ENCODE measurements at places on chromosomes 7 and 10. TPM values are rescaled to one million over a fixed set of nuclear protein-coding genes. Genes with fewer than 3 reads are reported as not detected.

DNA sequence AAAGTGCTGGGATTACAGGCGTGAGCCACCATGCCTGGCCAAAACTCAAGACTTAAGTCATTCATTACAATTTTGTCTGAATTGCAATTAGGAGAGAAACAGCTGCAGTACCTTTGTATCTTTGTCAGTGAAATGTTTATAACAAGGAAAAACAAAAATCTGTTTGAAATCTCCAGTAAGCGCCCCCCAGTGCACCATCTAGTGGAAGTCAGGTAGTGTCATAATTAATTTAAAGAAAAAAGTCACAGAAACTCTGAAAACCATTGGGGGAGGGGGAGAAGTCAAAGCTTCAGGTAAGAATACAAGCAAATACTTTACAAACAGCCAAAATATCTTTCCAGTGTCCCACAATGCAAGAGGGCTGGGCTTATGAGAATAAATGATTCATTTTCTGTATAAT lies 2.8 kb downstream of the MPP7 start:
- peaks cover 41% of the 10 kb centered on the region for H3K4me1 ChIP-seq
- H3K36me3 ChIP-seq, result no peaks in the 10 kb centered on the region
- no peak overlapping the region for H3K4me3 ChIP-seq

DNA sequence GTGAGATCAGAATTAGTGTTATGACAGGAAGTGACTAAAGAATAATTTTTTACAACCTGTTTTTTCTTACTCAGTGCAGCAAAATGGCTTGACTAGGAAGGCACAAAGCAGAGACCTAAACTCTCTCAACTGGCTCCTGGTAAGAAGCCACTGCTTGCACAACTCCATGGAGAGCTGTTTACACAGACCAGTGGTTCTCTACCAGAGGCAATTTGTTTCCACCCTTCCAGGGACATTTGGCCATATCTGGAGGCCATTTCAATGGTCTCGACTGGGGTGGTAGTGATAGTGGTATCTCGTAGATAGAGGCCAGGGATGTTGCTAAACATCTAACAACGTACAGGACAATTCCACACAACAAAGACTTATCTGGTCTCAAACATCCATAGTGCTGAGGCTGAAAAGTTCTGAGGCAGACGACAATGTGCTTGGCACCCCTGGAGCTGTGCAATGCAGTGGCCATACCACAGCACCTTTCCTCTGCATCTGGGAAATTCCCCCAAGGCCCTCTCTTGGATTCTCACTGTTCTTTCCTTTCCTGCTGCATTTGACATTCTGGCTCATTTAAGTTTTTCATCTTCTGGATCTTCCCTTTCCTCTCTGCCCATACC lies 105.4 kb upstream of the LAMB4 start:
- no peak overlapping the region for H3K27ac ChIP-seq
- no peaks in the 10 kb centered on the region for H3K27me3 ChIP-seq
- H3K4me1 ChIP-seq, result peaks cover 4% of the 10 kb centered on the region
- DNase-seq, result no peak

DNA sequence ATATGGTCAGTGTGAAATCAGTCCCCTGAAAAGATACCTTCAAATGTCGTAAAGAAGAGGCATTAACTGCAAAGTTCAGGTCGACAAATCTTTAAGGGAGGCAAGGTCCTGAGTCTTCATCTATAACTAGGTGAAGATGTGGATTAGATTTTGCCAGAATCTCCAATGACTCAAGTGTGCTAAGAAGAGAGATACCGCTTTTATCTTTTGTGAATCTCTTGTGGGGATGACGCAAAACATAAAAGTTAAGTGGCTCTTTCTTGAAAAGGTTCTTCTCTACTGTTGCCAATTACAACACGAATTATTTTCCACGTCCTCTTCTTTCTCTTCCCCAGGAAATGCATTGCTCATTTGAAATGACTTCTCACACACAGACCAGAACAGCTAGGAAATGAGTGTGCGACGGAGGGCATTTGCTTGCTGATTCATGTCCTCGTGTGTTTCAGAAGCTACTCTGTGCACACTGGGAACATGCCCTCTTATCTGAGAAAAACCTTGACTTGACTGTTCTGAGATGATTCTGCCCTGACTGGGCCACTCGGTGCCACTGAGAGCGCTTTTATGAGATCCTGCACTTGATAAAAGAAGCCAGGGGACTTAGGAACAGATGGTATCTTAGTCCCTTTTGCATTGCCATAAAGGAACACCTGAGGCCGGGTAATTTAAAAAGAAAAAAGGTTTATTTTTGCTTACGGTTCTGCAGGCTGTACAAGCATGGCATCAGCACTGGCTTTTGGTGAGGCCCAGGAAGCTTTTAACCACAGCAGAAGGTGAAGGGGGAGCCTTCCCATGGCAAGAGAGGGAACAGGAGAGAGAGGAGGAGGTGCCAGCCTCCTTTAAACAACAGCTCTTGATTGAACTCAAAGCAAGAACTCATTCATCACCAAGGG lies 169.5 kb upstream of the PFKP start:
- no peaks in the 10 kb centered on the region for H3K36me3 ChIP-seq
- no peak overlapping the region for H3K4me3 ChIP-seq
- H3K4me1 ChIP-seq, result no peaks in the 10 kb centered on the region
- H3K27me3 ChIP-seq, result no peaks in the 10 kb centered on the region
- no peak for DNase-seq
- H3K27ac ChIP-seq, result no peak overlapping the region

GRCh38 chr7:27916372-27916771 lies 176.4 kb downstream of the TAX1BP1 start:
- no peaks in the 10 kb centered on the region for H3K36me3 ChIP-seq
- DNase-seq, result no peak
- no peak overlapping the region for H3K4me3 ChIP-seq
- no peak overlapping the region for H3K27ac ChIP-seq
- no peaks in the 10 kb centered on the region for H3K27me3 ChIP-seq
- H3K4me1 ChIP-seq, result peaks cover 1% of the 10 kb centered on the region

Gene FAM221A
- total RNA-seq, result 4.7 TPM

Measured in activated CD8-positive, alpha-beta T cell treated with anti-CD3 and anti-CD28 coated beads, Interleukin-2, amount 10 ng/mL, durations not matched to agents 7 days and 5 days (primary cell).